Sigmoid colon (tissue), 7 donors: ENCODE measurements at places on chromosomes 5 and 9. TPM values are rescaled to one million over a fixed set of nuclear protein-coding genes. Genes with fewer than 3 reads are reported as not detected.

Gene MSANTD3
- total RNA-seq: 25.2 TPM

Gene PDE8B
- total RNA-seq: 2.9 TPM

Gene CYSRT1
- total RNA-seq: 0.33 TPM

Gene CNTFR
- 12.9 TPM for total RNA-seq

Gene RPS14
- 3,111 TPM for total RNA-seq

Gene TSSK1B
- not detected for total RNA-seq

Gene AK8
- total RNA-seq: 0.81 TPM

Gene GCNT4
- 2.5 TPM for total RNA-seq
